ENCODE measurements at places on chromosomes 6 and 20. TPM values are rescaled to one million over a fixed set of nuclear protein-coding genes. Genes with fewer than 3 reads are reported as not detected.

GRCh38 chr20:62765432-62766070 is 30.7 kb upstream of the MRGBP start:
- no peak for DNase-seq

The RAET1L gene
- total RNA-seq, result not detected

The CUL7 gene
- 22.1 TPM for total RNA-seq

The LY6G6F gene
- total RNA-seq, result not detected

GRCh38 chr20:25341716-25342680 is 48.6 kb downstream of the ABHD12 start:
- no peak for DNase-seq
